ENCODE measurements at places on chromosomes 13 and 19.

DNA sequence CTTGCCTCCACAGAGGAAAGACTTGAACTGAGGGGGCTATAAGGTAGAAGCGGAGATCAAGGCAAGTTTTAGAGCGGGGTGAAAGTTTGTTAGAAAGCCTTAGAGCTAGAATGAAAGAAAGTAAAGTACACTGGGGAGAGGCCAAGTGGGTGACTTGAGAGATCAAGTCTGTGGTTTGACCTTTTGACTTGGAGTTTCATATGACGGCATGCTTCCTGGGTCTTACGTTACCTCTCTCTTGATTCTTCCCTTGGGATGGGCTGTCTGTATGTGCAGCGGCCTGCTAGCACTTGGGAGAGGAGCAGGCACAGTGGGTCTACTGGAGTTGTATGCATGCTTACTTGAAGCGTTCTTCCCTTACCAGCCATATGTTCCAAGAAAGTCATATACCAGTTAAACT is 1768.5 kb downstream of the PCDH9 start:
- DNase-seq: no peak

DNA sequence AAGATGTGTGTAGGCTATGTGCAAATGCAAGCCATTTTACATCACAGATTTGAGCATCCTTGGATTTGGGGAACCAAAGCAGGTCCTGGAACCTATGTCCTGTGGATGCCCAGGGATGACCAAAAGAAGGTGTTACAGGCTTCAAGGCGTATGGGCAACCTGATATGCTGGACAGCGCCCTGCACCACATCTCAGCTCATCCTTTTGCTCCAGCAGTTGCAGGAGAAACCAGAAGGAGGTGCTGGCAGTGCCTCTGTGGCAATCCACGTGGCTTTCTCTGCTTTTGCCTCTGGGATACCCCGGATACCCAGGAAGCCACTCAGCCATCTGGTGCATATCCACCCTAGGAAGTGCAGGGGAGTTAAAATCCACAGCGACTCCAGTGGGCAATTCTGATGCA is 110.3 kb upstream of the VSTM2B start:
- DNase-seq: no peak

GRCh38 chr19:52941941-52942385 is 18.7 kb upstream of the ZNF888 start:
- no peak for DNase-seq

GRCh38 chr19:3963458-3964255 is 7.2 kb downstream of the DAPK3 start:
- no peak for DNase-seq

GRCh38 chr19:45245826-45246225 is 619 bp upstream of the EXOC3L2 start:
- DNase-seq: no peak

DNA sequence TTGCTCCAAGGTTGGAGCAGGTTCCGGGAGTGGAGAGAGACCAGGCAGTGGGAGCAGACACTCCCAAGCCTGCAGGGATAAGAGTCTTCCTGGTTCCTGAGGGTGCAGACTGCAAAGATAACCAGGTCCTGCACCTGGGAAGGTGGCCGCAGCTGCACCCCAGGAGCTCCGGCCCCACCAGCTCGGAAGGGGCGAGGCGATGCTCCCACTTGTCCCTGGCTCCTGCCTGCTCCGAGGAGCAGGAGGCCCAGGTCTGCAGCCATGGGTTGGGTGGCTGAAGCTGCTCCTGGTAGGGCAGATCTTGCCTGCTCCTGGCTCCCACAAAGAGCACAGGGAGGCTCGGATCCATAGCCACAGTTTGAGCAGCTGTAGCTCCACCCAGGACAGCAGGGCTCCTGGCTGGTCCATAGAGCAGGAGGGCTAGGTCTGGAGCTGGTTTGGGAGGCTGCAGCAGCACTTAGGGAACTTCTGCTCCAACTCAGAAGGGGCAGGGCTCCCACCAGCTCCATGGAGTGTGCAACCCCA is 251.6 kb upstream of the GPC6 start:
- DNase-seq: no peak

DNA sequence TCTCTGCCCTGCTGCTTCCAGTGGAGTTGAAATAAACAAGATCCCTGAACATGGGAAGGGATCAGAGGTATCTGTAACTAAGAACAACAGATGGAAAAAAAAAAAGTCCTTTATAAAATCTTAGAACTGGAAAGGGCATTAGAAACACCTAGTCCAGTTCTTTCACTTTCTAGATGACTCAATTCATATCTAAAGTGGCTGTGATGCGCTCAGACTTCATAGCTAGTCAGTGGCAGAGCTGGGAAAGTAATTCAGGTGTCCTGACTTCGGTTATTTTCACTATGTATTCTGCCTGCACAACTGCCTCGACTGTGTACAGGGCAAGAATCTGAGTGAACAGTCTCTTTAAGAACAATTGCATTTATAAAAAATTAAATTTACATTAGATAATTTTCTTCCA is 151.8 kb upstream of the TMTC4 start:
- no peak for DNase-seq

- DNase-seq: no peak
These were observed 3.4 kb upstream of the FUT5 start for GRCh38 chr19:5873617-5874199.

DNA sequence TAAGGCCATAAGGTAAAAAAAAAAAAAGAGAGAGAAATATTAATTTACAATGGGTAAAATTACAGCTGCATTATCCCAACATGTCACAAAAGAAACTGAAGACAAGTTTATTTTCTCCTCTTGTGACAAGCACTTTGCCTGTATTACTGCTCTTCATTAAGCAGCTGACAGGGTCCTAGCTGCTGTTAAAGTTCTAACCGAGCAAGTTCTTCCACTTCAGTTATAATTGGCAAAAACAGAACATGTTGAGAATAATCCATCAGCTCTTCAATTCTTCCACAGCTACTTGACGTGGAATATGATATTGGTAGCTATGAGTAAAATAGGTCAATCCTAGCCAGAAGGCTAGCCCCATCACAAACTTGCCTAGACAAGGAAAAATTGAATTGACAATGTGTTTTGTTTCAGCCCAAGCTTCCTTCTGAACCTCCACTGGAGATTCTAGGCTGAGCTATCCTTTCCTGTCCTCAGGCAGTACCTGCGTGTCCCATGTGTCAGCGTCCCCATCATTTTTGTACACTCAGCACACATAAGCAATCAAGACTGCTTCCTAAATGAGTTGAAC is 32.2 kb upstream of the DOCK9 start:
- no peak for DNase-seq

- DNase-seq: no peak
These were observed 207.4 kb downstream of the NHLRC3 start for GRCh38 chr13:39245688-39246087.

DNA sequence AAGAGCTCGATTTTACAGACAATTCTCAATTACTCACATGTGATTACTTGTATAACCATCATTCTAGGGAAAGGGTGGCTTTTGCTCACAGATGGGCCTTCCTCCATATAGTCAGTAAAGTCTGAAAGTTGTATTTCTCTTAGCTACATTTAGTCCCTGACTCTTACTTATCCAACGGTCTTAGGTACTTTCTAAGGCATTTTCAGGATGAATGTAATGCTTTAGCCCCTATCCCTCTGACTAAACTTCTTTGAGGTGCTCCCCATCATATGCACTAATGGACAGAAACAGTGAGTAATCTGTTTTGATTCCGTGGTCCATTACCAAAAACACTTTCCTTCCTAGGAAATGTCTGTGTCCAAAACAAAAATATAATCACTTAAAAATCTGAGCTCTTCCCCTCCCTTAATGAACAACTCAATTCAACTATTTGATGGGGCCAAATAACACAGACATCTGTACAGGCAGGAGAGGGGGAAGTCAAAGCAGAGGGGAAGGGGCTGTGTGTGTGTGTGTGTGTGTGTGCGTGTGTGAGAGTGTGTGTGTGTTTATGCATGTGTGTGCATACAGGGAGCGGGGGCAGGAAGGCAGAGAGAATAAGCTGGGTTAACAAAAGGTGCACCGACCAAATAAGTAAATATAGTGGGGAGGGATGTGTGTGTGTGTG is 84.9 kb downstream of the USP12 start:
- DNase-seq: no peak

- no peak for DNase-seq
These were observed 70.8 kb downstream of the LNX2 start for GRCh38 chr13:27549406-27549981.

DNA sequence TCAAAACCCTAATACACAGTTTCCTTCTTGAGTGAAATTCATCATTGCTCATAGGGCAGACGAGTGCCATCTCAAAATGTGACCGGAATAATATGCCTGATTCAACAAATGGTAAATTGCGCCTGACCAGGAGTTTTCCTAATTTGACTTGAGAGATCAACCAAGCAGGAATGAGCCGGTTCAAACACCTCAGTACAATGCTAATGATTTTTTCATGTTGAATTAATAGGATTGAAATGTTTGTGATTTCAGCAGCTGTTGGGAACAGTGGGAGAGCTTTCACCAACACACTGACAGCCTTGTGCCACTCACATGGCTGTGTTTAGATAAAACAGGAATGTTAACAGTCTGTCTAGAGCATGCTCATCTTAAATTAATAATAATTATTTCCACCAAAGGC is 484.8 kb downstream of the PCDH9 start:
- DNase-seq: no peak

GRCh38 chr19:49588365-49589122 is 2.4 kb upstream of the PRR12 start:
- no peak for DNase-seq

DNA sequence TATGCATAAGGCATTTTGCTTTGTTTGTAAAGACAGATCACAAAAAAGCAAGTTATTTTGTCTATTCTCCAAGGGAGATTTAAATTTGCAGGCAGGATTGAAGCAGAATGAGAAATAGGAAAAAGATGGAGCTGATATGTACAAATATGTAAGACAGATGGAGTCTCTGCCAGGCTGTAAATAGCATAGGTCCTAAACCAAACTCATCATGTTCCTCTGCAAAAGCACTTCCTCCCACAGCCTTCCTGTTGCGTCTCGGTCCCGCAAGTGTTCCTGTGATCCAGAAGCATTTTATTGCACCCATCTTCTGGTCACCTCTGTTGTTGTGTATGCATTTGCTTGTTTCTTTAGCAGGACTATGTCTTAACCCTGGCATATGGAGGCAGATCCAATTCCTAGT is 95.7 kb upstream of the CLDN10 start:
- DNase-seq: no peak

DNA sequence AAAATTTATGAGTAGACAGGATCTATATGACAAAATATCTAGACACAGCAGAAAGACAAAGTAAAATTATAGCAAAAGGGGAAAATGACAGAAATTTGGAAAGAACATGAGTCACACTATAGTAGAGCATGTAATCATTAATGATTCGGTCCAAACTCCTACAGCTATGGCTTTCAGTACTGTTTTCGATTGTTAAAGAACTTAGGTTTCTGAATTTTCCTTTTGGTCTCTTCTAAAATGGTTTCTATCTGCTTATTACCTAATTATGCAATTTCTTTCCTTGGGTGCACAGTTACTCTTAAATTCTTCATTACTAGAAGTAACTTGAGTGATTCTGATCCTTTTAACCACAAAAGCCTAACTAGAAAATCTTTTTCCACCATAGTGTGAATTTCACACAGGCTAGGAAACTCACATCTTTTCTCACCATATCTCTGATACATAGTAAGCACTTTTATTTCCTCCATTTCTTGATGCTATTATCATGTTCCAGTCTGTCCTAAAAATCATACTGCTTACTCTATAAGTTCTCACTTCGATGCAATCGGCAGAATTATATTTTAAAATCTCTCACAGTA is 1101.4 kb downstream of the PCDH9 start:
- no peak for DNase-seq

GRCh38 chr19:34178274-34178610 is 5.9 kb downstream of the LSM14A start:
- no peak for DNase-seq

GRCh38 chr13:47133011-47133445 is 236.2 kb upstream of the HTR2A start:
- no peak for DNase-seq

DNA sequence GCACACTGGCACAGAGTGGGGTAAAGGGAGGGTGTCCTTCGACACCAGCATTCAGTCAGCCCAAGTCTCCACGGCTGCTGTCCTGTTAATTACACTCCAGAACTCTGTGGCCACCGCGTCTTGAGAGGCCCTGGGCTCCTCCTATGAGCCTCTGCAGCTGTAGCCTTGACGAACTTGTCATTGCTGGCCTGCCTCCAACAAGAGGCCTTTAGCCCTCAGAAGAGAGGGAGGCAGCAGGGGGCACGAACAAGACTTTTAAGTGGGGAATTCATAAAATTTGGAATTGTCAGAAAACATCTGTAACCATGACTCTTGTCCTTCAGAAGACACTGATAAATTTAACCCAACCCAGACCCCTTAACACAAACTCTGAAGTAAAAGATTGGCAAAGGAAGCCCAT is 241.9 kb downstream of the UQCRFS1 start:
- DNase-seq: no peak
